NCI-H2227 treated with DMSO at 0.1 percent for 48 hours (cell line): ENCODE measurements at places on chromosomes 2 and 18.
A peak's percentile ranks its signal among the peaks of the same experiment; 100 is the strongest.

DNA sequence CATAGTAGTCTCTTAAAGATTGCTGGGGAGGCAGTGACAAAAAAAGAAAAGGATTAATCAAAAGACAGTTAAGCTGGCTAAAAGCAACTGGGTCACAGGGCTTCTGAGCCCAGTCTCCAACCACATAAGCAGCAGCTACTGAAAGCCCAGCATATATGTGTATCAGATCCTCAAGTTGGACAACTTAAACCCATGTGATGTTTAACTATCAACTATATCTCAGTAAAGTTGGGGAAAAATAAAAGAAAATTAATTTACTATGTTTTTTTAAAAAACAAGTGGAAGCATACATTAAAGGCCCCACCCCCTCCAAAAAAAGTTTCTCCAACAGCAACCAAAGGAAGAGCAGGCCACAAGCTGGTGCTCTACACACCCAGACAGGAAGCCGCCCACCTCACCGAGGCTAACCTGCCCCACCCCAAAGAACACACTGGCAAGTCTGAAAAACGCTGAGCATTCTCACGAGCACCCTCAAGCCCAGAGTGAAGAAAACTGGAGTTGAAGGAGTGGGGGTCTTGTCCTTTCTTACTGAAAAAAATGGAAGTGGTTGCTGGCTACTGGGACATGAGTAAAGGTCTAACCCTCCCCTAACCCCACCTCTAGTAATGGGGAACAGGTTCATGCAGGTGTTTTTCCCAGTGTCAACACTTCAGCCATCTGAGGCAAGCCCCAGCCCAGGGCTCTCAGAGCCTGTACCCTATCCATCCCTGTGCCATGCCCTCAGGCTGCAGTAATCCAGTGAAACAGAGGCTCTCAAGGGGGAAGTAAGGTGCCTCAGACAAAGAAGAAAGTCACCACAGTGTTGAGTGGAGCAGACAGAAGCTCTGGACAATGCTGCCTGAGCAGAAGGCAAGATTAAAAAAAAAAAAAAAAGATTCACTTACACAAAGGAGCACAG is 106.3 kb downstream of the GYPC start:
- DNase-seq = no peak

DNA sequence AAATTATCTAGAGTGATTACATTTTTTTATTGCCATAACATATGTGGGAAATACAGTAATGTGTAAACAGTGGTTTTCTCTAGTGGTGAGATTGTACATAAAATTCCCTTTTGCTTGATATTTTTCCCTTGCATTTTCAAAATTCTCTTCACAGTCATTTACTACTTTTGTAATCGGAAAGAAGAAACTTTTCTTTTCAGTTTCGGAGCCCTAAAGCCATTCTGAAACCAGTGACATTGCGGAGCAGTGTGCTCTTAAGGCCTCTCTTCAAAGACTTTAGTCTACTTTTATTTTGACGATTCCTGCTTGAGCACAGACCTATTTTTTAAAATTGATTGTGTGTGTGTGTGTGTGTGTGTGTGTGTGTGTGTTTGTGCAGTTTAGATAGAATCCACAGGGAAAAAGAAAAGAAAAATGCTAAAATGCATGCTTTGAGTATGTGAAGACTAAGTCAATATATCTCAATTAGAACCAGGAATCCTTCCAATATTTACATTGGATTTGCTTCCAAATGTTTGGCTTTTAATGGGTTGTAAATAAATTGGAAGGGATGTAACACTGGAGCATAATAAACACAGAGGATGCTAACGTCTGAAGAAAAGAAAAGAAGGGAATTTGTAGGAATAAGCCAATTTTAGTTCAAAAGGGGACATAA is 357.4 kb downstream of the RND3 start:
- no peak for DNase-seq

DNA sequence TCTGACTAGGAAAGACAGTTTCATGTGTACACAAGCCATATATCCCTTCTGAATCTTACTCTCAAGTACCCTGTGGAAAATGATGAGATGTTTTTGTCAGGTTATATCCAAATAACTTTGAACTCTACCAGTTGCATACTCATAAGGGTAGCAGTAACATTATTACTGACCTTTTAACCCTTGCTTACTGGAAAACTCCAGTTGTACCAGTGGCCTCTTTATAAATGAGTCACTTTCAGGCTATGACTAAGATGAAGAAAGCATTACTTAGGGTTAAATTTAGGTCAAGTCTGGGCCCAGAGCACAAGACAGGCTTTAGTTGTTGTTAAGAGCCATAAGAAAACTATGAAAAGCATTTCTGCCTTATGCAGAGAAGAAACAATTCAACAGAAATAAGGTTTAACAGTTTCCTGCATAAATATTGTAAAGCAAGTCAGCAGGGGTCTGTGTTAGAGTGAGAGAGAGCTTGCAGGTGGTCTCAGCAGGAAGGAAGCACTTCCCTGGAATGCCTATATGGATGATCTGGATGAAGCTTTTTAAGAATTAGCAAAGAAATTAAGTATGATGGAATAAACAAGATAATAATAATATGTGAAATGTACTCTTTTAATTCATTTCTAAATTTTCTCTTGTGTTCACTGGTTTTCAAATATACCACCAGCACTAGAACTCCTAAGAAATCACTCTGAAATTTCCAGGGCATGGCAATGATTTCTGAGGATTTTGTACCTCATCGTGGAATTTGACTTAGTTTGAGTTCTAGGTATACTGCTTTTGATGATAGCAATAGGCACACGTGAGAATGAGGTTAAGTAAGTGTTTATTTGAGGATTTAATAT is 126.6 kb downstream of the UBE2E3 start:
- DNase-seq = peak; percentile 70

DNA sequence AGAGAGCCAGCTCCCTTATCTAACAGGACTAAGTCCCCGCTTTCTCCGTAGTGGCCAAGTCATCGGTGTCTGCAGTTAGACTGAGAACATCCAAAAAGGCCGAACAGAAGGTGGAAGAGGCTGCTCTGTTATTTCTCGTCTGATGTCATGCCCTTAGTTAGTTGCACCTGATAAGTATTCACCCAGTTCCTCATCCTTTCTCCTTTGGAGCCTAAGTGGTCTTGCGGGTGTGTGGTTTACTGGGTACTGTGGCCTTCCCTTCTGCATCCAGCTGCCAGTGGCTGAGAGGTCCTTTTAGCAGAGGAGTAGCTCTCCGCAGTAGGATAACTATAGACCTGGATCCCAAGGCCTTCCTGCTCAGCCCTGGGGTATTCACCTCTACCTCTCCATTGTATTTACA is 211.6 kb downstream of the BCL2 start:
- no peak for DNase-seq

DNA sequence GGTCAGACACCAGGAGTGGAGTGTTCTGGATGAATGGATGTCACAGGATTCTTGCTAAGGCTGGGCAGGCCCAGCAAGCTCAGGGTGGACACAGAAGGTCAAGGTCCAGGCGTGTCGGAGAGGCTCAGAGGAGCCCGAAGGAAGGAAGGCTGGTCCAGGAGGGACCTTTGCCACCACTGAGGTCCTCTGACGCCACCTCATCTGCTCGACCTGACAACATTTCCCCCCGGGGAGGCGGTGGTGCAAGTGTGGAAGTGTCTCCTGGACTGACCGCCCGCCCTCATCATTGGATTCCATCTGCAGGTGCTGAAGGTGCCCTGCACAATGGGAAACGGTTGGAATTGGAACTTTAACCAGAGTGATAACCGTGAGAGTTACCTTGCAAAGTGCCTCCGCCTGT is 124.6 kb downstream of the RTP5 start:
- no peak for DNase-seq

DNA sequence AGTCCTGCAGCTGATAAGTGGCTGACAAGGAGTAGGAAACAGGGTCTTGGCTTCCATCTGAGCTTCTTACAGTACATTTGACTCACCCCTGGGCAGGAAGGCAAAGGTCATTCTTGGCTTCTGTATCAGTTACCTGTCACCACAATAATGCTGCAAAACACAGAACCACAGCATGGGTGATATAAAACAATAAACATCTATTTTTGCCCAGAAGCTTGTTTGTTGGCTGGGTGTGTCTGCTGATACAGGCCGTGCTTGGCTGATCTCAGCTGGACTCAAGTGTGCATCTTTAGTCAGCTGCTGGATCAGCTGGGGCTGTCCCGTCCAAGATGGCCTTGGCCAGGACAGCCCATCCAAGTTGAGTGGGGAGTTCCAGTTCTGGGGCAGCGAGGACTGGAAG is 34.7 kb downstream of the ONECUT2 start:
- DNase-seq = no peak

GRCh38 chr2:208366215-208367127 is 40.1 kb upstream of the PTH2R start:
- no peak for DNase-seq

DNA sequence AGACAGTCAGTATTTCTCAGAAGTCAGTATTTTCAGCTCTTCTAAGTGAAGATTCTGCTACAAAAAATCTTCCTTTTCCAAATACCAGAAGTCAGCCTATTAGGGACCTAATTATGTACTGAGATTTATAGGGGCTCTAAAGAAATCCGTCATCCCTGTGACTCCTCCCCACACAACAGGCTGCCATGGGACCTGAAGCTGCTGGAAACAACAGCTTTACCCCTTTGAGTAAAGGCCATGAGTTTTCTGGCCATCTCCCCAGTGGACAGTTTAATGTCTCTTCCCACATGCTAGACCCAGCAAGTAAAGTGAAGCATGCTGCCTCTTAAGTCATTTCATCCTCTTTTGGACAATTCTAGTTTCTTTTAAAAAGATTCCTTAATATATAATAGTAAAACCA is 255.7 kb upstream of the ACVR2A start:
- no peak for DNase-seq

- DNase-seq = no peak
Measured at GRCh38 chr18:45551142-45551815, 64.0 kb upstream of the SLC14A2 start.

GRCh38 chr18:67331857-67332256 is 184.7 kb downstream of the DSEL start:
- DNase-seq = no peak

DNA sequence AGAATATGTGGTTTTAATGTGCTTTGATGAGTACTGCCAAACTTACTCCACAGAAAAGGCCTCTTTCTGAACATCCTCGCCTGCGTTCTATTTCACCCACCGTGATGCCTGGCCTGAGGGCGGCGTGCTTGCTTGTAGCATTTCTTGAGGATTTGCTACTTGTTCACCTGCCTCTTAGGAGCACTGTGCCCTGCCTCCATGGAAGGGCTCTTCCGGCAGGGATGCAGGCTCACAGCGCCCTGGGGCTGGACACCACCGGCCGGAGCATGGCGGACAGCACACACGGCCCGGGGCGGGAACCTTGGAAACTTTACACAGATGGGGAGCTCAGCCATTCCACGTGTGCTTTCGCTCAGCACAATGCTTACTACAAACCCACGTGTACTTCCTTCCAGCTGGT is 37.1 kb downstream of the ANO7 start:
- DNase-seq = no peak

GRCh38 chr2:86031151-86031550 is 74.5 kb downstream of the POLR1A start:
- no peak for DNase-seq

DNA sequence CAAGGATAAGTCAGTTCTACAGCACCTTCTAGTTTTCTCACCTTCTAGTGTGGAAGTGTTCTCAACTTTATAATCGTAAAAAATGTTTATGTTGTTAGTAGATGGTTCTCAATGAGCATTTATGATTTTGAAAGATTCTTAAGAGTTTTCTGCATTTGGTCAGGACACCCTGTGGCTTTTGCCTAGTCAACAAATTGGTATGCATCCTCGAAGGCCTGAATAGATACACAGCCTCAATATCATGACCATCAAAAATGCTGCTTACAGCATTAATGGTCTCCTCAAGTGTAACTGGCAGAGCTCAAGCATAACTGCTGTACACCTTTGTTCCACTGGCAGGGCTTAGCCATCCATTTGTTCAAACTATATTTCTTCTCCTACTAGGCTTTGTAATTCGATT is 96.7 kb downstream of the CRACDL start:
- DNase-seq = no peak

GRCh38 chr2:143754742-143755141 is 625.5 kb downstream of the ARHGAP15 start:
- DNase-seq = no peak

DNA sequence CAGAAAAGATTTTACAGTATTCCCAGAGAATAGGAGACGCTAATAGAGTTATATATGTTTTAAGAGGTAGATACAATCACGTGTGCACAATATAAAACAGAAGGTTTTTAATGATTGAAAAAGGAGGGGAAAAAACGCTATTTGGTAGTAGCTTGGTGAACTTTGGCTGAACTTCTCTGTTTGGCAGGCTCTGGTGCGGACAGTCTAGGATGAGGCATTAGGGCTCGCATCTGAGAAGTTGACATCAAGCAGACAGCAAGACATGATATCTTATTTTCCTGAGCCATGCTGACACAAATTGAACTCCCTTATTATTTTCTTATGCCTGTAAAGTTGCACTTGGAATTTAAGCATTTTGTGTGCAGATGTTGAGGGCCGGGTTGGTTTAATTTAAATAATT is 176.6 kb downstream of the EN1 start:
- no peak for DNase-seq

DNA sequence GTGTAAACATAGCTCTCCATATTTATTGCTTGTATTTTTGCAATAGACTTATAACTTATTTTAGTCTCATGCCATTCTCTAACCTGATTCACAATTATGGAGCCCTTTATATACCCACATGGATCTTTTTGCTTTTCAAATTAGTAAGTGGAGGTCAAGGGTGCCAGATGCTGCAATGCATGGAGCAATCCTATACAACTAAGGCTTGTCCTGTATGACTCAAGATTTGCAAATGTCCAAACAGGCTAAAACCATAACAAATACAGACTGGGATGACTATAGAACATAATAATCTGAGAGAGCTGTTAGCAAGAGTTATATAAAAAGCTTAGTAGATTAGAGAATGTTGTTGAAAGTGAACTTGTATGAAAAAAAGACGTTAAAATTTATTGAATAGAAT is 690.4 kb upstream of the NRXN1 start:
- DNase-seq = no peak

- DNase-seq = no peak
Measured at GRCh38 chr2:36394804-36395203, 39.2 kb downstream of the CRIM1 start.

DNA sequence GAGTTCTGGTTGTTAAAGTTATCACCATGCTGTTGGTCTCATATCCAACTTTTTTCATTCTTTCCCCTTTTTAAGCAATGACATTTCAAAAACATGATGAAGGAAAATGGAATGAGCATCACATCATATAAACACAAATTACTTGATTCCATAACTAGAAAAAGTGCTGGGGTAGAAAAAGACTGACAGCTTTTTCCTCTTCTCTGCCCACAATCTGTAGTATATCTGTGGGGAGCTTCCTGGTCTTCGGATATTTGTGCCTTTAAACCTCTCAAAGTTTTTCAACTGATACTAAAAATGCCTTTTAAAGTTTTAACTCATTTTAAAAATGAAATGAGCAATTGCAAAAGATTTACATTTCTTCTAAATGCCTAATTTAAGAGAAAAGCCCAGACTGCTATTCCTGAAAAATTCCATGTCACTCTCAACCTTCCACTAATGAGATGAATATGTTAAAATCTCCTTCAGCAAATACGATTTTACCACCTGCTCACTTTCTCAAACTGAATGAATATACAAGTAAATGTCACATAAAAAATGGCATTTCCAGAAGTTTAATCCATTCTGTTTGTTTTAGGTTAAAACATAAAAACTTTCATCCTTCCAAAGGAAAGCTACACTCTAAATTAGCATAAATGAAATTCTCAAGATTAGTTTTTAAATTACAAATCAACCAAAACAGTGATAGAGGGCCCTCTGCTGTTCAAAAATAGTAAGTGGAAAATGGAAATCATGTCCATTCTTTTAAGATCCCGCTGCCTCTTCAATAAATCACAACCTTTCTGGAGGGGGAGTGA is 2.1 kb downstream of the DNAH7 start:
- peak; percentile 66 for DNase-seq
